ENCODE measurements at places on chromosomes 11 and 22.
A peak's percentile ranks its signal among the peaks of the same experiment; 100 is the strongest.

DNA sequence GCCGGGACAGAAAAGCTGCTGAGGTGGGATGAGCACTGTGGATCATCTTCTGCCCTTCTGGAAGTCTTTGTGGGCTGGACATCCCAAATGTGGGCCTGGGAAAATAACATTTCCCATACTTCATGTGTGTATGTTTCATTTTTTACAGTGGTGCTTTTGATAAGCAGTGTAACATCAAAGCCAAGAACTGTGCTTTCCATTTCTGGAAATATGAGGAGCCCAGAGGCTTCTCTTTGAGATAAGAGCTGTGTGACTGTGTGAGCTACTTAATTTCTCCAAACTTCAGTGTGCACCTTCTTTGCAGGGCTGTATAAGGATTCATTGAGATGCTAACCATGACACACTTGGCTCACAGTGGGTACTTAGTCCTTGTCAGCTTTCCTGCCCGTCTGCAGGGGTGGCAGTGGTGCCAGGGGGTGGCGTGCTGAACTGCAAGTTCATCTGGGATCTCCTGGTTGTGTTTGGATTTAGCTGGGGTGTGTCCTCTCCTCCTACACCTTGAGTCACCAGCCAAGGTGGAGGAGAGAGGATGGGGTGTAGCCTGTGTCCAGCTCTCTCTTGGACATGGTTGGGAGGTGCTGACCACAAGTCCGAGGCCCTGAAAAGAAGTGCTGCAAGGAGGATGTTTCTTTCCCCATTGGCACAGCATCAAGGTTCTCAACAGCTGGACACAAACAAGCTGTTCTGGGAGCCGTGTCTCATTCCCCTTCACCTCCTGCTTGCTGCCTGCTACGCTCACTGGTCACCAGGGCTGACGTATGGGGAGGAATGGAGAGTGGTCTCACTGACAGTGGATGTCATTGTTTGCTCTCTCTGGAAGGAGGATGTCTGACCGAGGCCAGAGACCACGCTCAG lies 139.4 kb downstream of the TEAD1 start:
- DNase-seq = no peak

- no peak for DNase-seq
These were observed 37.1 kb downstream of the SBF1 start for GRCh38 chr22:50437511-50438304.

DNA sequence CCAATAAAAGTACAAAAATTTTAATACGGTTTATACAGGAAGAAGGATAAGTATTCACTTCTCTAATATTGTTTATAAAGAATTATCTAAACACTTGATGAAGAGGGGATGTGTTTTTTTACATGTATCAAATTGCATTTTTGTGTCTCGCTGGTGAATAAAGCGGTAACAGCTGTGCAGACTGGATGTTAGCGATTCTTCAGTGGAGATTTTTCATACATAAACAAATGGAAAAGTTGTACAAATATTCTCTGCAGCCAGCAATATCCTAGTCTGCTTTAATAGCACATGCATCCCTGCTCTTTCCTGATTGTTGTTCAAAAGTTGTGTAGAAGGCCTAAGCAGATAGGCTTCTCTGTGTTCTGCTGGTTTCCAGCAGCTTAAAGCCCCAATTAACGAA lies 369.3 kb downstream of the SOX6 start:
- no peak for DNase-seq

DNA sequence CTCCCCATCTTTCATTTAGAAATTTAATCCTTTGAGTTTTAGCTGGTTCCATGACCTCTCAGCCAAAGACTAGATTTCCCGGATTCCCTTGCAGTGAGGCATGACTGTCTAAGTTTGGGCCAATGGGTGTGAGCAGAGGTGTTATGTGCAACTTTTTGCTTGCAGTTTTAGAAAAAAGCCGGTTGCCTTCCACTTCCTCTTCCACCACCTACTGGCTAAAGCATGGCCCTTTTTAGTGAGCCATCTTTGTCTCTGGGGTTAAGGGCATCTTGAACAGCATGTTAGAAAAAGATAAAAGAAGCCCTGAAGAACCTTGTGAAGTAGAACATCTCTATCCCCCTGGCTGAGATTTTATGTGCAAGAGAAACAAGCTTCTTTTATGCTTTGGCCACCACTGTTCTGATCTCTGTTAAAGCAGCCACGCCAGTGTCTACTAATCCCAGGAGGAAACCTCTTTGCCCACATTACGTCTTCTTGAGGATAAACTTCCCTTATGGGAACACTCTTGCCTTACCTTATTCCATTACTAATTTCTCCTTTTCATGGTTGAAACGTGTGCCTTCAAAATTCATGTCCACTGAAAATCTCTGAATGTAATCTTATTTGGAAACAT lies 279.9 kb downstream of the TENM4 start:
- DNase-seq = peak; percentile 25

DNA sequence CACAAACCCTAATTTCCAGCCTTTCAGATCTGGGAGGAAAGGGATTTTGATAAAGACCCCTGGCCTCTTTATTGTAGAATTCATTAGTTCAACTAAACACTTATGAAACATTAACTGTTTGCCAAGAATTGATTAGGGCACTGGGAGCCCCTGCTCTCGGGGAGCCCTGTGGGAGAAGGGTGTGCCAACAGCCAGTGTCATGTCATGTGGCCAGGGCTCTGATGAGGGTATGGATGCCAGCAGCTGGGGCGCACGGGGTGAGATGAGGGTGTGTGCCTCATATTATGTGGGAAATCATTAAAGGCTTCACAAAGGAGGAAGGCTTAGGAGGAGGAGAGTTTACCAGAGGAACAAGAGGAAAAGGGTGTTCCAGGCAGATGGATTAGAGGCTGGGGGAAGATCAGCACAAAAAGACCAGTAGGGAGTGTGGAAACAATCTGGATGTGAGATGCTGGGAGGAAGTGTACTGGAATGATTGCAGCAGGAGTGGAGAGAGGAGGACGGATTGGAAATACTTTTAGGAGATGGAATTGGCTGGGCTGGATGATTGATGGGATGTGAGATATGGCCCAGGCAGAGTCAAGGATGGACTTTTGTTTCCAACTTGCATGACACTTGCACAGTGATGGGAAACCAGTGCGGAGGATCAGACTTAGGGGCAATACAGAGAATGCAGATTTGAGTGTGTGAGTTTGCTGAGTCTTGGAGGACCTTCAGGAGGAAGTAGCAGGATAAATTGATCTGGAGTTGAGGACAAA lies 137.8 kb downstream of the CSNK2A3 start:
- DNase-seq = no peak

- DNase-seq = peak; percentile 94
These were observed 14.5 kb downstream of the LRP4 start for GRCh38 chr11:46903846-46904245.

GRCh38 chr11:69530278-69531070 lies 49.0 kb downstream of the LINC01488 start:
- no peak for DNase-seq

All from NCI-H146 (cell line).